Stimulated activated CD8-positive, alpha-beta memory T cell treated with anti-CD3 and anti-CD28 coated beads, Interleukin-4, amount 100 ng/mL, for 1 hour (primary cell): ENCODE measurements at places on chromosomes 11 and 22.

DNA sequence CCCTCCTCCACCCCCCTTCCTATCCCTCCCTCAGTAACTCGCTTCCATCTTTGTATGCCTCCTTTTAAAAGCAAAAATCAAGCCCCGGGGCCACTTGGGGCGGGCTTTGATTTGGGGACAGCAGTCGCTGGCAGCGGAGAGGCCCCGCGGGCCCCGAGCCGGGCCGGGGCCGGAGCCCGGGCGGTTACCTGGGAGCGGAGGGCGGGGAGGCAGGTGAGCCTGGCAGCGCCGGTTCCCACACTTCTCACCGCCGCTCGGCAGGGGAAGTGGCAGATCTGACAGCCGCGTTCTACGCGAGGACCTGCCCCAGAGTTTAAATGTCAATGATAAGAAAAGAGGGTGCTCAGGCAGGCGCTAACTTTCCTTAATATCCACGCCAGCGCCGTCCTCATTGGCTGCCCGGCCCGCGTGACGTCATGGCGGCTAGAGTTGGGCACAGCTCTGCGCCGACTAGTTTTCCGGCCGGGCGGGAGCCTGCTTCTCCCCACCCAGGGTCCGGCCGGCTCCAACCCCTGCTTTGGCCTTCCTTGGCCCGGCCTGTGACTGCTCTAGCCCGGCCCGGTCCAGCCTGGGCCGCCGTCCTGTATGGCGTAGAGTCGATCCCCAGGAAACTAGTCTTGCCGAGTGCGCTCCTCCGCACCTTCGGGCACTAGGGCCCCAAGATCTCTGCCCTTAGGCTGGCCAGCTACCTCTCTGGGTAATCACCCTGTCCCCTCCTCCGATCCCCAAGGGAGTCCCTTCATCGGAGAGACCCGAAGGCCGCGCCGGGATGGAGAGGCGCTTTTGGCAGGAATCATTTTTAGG, 6.7 kb upstream of the PAX6 start:
- DNase-seq, result no peak

DNA sequence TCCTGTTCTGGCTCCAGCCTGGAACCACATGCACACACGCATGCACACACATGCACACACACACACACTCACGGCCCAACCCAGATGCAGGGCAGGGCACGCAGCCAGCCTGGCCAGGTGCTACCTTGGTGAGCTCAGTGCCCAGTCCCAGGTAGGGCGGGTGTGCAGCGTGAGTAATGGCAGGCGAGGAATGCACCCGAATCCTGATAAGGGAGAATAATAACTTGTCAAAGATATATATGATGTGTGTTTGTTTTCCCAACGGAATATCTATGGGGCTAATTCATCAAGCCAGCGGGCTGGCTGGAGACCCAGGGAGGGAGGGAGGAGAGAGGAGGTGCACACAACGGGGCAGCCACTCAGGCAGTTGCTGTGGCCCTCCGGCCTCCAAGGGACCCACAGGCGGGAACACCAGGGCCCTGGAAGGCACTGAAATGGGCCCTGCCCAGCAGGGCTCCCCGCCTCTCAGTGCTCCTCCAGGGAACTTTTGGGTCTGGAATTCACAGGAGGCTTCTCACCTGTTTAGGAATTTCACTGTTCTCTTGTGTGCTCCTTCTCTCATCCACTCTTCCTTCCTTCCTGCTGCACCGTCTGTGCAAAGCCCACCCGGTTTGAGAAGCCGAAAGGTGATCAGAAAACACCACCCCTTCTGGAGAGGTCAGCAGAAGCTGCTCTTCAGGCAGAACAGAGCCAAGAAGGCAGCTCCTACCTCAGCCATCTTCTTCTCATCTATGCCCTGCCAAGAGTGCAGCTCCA, 79.0 kb downstream of the BUD13 start:
- DNase-seq, result no peak

DNA sequence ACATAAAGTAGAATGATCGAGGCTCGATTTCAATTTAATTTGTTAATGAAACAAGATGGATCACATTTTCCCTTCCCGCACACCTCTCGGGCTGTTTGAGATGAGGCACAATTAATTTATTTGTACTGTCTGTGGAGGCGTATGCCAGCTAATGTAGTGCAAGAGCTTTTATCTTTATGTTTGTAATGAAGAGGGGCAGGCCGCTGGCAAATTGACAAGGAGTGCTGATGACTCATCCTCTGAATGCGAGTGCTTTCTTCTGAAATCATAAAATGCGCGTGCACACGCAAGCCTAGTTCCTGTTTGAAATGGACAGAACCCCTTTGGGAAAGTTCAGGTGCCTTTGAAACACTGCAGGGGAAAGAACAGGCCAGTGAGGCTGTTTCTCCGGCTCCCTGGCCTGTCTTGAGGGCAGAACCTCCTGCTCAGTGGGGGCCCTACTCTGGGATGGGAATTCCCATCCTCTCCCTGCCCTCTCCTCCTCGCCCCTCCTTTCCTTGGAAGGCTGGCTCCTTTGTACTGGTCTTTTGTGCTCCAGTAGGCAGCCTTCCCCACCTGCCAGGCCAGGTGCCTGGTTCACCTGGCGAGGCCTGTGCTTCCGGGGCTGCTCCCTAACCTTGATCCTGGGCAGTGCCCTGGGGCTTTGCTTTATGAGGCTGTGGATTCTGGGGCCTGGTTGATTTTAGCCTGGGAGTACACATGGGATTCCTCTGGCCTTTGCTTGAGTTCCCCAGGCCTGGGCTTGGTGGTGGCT, 50.3 kb downstream of the TEAD1 start:
- DNase-seq, result no peak

- DNase-seq, result no peak
These were observed 79.4 kb upstream of the NAV2 start for GRCh38 chr11:19633276-19633675.

- DNase-seq, result no peak
These were observed 23.8 kb upstream of the USP47 start for GRCh38 chr11:11817957-11818356.

- DNase-seq, result no peak
These were observed 142.9 kb downstream of the CCDC81 start for GRCh38 chr11:86517557-86517956.

GRCh38 chr11:19907008-19907579, 194.5 kb downstream of the NAV2 start:
- no peak for DNase-seq

DNA sequence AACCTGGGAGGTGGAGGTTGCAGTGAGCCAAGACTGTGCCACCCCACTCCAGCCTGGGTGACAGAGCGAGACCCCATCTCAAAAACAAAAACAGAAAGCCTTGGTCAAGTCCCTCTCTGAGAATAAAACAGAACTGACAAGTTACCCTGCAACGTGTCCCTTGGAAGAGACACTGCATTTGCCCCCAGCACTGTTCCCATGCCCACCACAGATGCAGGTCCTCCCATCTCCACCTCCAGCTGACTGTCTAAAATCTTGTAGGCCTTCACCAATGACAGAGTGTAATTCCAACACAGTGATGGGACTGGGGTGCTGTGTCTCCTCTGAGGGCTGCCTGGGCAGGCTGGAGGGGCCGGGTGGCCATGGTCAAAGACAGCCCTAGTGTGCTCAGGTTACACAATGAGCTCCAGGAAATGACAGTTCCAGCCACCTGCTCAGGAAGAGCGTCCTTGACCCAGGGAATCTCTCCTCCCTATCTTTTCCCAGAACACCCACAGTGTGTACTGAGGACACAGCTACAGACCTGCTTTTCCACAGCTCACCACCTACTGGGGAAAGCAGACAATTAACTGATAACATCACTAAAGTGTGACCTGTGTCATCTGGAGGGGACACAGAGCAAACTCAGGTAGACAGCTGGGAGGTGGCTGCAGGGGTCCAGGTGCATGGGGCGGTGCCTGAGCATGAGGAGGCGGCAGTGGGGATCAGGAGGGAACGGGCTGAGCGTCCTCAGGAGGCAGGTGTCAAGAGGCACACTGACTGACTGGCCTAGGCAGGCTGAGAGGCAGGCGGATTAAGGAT, 56.4 kb downstream of the ARFGAP3 start:
- no peak for DNase-seq

- no peak for DNase-seq
These were observed 145.7 kb upstream of the TTC12 start for GRCh38 chr11:113168354-113169342.
